Fibroblast of upper back skin (primary cell): ENCODE measurements at places on chromosomes 1 and 21.

DNA sequence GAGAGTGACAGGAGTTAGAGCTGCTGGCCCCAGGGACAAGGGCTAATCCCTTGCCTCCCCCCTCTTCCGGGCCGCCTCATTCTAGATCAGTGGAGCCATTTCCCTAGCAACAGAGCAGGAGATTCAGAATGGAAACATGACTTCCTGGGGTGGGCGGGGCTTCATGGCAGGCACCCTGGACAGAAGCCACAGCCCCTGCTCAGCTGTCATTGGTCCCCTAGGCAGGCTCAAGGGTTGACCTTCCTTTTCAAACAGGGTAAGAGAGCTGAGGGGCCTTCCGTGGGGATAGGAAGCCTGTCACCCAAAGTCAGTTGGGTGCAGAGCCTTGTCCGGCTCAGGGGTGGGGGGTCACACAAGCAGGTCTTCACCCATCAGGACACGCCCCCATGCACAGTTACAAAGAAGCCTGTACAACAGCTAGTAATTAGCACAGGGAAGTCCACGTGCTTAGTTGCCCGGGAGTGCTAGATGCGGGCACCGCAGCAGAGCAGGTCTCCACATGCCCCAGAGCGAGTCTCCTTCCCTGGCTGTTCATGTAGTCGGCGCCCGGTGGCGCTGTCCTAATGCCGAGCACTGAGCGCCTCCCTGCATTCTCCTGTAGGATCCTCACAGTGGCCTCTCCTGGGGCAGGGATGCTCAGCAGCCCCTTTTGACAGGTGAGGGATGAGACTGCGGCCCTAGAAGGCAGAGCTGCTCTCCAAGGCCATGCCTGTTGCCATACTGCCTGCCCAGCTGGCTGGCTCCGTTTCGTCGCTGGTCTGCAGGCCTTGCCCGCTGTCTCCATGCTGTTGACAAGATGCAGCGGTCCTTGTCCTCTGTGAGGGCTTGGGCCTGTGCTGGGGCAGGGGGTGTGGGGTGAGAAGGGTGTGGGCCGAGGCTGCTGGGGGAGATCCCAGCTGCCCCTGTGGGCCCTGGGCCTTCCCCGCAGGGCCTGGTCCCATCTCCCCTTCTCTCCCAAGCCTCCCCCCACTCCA is 5.1 kb downstream of the TMEM201 start:
- DNase-seq = peak; percentile 62

- peak; percentile 81 for DNase-seq
Observed at GRCh38 chr1:183806125-183806524, 1.2 kb downstream of the RGL1 start.

GRCh38 chr1:112114540-112114939 is 125.1 kb upstream of the KCND3 start:
- DNase-seq = no peak

- peak; percentile 99 for DNase-seq
Observed at GRCh38 chr1:245871915-245872314, 635.2 kb downstream of the SMYD3 start.

DNA sequence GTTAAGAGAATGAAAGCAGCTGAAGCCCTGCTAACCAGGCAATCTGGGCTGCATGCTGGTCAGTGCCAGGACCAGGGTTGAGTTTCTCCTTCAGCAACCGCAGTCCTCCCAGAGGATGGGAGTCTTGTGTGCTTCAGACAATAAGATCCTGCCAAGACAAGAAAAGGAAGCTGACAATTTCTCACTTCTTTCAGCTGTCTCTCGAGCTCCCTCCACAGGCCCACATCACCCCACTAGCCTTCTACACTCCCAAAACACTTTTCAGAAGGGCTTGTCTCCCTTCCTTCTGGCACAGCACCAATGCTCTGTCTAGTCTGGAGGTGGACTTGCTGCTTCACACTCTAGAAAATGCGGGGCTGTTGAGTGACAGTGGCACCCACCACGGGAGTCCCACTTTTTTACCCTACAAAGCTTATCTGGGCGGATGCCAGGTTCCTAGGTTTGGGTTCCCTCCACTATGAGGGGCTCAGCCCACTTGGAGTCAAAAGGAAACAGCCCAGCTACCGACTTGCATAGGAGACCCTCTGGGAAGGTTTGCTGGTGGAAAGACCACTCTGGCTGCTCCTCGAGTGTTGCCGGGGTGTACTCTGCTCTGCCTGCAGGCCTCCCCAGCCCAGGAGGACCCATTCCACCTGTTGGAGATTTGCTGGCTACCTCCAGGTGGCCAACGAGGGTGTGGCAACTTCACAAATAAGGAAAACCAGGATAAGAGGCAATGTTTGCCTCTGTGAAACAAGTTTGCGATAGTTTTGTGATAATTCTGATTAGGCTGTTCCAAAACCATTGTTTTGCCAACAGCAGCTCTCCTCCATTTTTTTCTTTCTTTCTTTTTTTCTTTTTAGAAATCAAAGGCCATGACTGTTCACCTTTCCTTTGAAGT is 68.9 kb downstream of the TENT5C start:
- DNase-seq = peak; percentile 53

DNA sequence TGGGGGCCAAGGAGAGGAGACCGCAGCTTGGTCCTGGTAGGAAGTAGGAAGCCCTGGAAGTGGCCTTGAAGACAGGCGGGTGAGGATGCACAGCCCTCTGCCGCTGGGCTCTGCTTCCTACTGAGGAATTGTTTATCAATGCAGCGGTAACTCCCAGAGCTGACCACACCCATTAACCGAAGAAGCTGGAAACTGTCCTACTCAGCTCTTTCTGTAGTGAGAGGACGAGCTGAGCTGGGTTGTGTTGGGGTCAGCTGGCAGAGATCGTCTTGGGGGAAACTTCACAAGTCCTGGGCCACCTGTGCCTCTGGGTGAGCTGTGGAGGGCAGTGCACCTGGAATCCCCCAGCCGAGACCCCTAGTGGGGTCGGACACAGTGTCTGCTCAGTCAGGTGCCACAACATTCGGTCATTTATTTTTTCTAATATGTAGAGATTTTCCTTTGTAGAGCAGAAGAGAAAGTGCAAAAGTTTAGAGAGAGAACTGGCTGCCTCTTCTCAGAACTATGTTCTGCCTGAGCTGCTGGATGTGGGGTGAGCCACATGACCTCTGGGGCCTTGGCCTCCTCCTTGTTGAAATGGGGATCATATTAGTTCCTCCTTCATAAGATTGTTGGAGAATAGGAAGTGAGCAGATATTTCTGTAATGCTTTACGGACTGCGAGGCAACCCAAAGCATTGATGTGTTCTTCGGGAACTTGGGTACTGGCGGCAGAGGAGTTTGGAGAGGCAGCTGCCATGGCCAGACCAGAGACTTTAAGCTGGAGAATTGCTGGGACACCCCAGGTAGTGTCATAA is 3.6 kb downstream of the NECAP2 start:
- no peak for DNase-seq

DNA sequence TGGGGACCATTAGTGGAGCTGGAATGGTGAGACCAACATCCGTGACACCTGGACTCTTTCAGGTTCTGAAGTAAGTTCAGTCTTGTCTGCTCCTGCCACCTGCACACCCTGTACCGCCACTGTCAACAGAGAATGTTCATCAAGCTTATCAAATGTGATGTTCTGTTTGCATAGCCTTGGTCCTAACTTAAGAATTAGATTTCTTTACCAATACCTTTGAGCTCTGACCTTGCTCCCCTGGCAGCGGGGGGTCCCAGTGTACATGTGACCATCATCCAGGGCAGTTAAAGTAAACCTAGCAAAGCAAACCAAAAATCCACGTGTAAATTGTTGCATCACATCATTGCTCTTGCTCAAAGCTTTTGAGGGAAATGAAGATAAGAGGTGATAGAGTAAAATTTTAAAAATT is 14.5 kb downstream of the SLC25A33 start:
- DNase-seq = no peak

GRCh38 chr1:171484760-171485374 is 463 bp upstream of the PRRC2C start:
- no peak for DNase-seq

DNA sequence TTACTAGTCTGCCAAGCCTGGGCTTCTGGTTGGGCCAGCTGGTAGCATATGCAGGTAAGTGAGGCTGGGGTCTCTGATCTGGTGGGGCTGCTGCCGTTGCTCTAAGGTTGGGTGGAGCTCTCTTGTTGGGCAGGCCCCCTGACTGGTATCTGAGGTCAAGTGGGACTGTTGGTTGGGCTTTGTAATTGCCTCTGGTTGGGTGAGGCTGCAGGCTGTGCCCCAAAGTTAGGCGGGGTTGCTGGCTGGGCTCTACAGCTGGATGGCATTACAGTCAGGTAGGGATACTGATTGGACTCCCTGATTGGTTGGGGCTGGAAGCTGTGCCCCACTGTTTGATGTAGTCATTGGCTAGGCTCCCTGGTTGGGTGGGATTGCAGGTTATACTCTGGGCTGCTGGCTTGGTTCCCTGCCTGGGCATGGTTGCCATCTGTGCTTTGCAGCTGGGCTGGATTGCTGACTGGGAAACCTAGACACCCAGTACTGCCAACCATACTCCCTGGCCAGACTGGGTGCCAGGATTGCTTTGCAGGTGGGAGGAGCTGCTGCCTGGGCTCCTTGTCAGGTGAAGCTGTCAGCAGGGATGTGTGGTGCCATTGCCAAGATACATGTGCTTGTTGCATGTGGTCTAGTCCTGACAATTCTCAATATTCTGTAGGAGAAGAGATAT is 130.5 kb downstream of the RABGAP1L start:
- DNase-seq = no peak

DNA sequence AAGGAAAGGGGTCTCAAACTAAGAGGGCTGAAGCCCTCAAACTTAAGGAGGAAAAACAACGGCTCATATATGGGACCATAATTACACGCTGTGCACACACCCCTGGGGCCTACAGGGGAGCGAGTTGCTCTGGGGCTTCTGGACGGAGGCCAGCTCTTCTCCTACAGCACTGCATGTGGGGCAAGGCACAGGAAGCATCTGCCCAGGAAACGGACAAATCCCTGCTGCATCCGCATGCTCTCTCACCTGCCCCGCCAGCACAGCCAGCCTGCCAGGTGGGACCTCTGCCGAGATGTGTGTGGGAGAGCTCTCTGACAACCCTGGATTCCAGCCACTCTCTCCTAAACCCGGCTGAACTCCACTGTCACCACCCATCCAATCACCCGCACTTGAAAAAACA is 54.1 kb downstream of the MRPL37 start:
- DNase-seq = peak; percentile 77

DNA sequence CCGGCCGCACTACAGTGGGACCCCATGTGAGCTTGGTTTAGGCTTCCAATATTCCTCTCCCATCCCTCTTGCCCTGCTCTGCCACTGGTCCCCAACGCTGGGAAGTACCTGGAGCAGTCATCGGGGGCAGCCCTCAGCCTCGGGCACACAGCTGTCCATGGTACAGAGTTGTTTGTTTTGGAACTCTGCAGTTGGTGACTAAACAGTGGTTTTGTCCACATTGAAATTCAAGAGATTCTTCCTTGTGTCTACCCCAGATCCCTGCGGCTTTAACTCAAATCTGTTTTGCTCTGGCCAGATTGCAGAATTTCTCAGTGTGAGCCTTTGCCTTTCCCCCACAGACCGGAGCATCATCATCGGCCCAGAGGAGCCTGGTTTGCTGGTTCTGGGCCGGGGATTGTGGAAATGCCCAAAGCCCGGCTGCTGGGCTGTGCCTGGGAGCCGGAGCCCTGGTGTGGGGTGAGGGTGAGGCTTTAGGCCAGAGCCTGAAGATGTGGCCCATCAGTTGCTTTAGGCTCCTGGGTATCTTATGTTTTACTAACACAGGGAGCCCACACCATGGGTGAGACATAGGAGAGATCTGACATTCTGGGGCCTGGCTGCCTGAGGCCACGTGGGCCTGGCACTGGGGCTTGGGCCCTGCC is 93.2 kb downstream of the ARHGEF10L start:
- peak; percentile 12 for DNase-seq

DNA sequence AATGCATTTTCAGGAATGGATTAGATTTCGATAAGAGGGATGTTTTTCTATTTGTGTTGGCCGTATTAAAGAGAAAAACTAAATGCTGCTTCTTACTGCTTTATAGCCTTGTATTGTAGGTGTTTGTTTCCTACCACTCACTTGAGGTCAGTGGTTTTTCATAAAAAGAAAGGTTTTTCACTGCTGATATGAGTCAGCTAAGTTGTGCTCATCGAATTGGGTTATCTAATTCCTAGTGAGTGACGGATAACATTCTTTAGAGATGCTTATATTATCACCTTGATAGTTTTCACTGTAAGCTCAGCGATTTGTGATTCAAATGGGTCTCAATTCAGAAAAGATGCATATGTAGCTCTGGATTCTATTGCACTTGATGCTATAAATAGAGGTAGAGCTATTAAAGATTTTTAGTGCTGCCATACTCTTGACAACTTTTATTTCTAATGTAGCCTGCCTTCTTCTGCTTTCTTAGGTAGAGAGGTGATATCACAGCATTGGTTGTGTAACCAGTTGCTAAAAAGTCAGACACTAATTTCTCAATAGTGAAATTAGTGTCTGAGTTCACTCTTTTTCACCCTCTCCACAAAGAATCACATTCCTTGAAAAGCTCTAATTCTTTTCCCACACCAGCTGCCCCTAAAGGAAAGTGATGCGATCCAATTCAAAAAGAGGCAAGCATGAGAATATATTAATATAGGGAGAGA is 180.0 kb downstream of the RASAL2 start:
- DNase-seq = peak; percentile 32

GRCh38 chr1:192513697-192514096 is 61.9 kb upstream of the RGS1 start:
- DNase-seq = no peak

GRCh38 chr1:42043811-42044210 is 109.4 kb upstream of the GUCA2B start:
- no peak for DNase-seq

DNA sequence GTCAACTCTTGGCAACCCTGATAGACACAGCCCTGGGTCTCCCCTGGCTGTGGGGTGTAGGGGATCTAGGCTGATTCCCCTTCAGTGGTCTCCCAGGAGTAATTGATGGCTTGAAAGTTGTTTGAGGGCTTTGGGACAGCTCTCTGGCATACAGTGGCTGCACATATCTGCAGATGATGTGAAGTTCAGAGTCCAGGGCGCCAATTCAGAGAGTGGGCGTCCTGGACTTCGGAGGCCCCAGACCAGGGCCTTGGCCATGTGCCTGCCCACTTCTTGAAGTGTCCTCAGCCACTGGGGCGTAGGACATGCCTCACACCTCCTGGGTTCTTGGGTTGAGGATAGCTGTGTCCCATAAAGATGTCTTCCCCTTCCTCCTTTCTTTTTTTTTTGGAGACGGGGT is 2.6 kb downstream of the INAVA start:
- DNase-seq = no peak

DNA sequence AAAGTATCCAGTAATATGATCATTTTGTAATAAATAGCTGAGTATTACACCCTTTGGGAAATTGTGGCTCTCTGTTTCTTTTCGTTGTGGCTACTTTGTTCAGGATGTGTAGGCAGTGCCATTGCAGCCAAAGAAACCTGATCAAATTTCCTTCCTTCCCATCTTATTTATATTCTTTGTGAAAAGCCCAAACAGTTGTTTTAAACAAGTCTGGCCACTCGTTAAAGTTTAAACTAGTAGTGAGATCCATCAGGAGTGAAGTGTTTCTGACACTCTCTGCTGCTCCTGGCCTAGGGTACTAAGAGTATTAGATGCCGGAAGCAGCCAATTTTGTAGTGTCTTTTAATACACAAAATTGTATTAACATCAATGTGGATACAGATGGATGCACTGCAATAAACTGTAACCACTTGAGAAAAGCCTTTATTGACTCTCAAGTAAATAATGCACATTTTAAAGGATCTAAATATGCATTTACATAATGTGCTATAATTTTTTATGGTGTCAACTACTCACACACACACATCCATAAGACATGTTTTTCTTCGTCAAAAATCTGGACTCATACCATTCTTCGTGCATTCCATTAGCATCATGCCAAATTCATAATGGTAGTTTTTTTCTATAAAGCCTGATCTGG is 317.9 kb downstream of the NFIA start:
- DNase-seq = no peak

- no peak for DNase-seq
Observed at GRCh38 chr1:207179036-207179435, 75.0 kb downstream of the C4BPA start.
